CD4-positive, alpha-beta T cell treated with Interleukin-1 beta for 1 hour (primary cell): ENCODE measurements at places on chromosomes 12 and 14.

- no peak for DNase-seq
These were observed 71.1 kb upstream of the NUDT4 start for GRCh38 chr12:93306636-93307035.

DNA sequence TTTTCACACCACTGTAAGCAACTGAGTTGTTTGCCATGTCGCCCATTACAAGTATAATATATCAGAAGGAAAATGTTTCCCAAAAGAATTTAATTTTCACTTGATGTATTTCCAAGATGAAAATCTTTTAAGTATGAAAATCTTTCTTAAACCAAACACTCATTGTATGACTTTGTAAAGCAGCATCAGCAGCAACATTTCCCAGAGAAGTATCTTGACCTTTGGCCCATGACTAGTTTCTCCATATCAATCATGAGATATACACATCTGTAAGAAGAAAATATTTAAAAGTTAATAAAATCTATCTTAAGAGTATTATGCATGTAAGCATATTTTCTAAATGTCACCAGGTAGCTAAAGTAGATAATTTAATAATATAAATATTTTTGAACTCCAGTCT lies 52.8 kb downstream of the ATP2B1 start:
- DNase-seq: no peak

DNA sequence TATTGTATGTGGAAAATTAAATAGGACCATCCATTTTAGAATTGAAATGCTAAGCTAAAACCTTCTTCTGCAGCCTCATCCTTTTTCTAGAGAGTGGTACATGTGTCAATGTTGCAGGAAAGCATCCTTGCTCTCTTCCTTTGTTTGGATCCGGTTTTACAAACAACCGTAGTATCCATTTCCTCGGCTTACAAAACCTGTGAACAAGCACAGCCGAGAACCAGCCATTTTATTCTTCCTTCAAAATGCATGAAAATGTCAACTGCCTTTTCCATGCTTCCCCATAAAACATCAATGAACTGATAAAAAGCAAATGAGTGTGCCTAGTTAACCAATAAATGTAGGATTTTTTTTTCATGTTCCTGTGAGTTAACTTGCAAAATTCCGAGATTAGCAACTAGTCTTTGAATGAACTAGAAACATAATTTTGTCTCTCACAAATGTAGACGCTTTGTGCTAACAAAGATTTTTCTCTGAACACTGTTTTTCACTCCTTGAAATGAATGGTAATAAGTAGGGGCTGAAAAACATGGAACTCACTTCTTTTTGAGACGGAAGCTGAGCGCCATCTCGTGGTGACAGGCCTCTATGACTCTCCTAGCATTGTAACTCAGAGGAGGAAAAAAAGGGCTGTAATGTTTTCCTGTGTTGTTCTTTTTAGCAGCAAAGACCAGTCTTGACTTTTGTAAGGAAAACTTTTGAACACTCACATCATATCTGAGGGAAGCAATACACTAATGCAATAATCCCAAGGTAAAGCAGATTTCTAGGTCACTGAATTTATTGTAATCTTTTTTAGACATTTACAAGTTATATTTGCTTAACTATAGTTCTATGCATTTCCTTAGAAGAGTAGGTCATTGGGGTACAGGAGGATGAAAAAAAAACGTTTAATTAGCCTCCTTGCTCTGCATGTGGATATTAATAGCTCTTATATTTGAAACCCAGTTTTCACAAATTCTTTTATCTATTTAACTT lies 157.4 kb upstream of the FOXG1 start:
- no peak for DNase-seq

DNA sequence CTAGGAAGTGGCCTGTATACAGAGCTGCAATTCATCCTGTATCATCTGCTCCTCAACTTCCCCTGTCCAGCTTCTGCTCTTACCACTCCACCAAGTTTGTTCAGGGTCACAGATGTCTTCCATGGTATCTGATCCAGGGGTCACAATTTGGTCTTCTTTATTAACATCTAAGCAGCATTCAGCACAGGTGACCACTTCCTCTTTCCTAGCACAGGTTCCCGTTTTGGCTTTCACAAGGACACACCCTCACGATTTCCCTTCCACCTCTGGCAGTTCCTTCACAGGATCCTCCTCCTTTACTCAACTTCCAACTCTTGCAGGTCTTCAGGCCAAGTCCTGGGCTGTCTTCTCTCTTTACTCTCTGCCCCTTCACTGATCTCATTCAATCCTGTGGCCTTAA lies 93.6 kb downstream of the TTC7B start:
- no peak for DNase-seq

DNA sequence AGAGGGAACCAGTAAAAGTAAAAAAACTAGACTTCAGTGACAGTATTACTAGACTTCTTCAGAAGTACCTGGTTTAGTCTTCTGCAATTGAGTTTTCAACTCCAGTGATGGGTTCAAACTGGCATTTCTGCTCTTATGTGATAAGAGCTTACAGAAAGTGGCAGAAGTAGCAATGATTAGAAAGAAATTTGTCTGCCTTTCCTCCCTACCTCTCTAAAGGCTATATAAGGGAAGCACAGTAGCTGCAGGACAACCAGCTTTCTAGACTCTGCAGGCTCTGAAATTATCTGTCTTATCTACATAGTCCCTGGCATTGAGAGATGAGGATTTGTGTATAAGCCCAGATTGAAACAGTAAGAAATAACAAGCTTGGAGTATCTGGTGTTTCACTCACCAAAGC lies 107.5 kb downstream of the DAAM1 start:
- no peak for DNase-seq

- DNase-seq: no peak
These were observed 148.9 kb downstream of the CHST11 start for GRCh38 chr12:104605685-104606084.

- DNase-seq: no peak
These were observed 222.6 kb downstream of the NUAK1 start for GRCh38 chr12:105915997-105916759.

DNA sequence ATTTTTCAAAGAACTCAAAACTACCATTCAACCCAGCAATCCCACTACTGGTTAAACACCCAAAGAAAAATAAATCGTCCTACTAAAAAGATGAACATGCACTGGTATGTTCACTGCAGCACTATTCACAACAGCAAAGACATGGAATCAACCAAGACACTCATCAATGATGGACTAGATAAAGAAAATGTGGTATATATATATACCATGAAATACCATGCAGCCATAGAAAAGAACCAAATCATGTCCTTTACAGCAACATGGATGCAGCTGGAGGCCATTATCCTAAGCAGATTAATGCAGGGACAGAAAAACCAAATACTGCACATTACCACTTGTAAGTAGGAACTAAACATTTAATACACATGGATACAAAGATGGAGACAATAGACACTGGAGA lies 3.8 kb upstream of the ANO6 start:
- DNase-seq: no peak
